ENCODE measurements at places on chromosomes 11 and 22. TPM values are rescaled to one million over a fixed set of nuclear protein-coding genes. Genes with fewer than 3 reads are reported as not detected.

- no peak for DNase-seq
Measured at GRCh38 chr11:10450462-10451425, 4.3 kb upstream of the AMPD3 start.

DNA sequence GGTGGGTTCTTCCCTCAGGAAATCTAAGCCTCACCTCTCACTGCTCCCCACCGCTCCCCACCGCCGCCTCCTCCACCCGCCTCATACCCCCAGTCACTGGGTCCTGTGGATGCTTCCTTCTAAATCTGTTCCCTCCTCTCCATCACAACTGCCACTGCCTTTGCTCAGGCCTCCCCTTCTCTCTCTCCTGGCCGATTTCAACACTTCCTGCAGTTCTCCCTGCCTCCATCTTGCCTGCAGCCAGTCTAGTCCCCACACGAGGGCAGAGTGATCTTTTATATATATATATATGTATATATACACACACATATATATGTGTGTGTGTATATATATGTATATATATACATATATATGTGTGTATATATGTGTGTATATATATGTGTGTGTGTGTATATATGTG, 27.8 kb downstream of the CREB3L1 start:
- no peak for DNase-seq

GRCh38 chr22:20434264-20434751, 3.3 kb downstream of the SCARF2 start:
- no peak for DNase-seq

The ARHGEF17 gene
- 136 TPM for total RNA-seq

GRCh38 chr11:1501421-1502167, 15.0 kb upstream of the MOB2 start:
- no peak for DNase-seq

GRCh38 chr11:120205596-120206161, 5.2 kb upstream of the OAF start:
- no peak for DNase-seq

GRCh38 chr11:115317277-115318185, 186.7 kb downstream of the CADM1 start:
- no peak for DNase-seq

The KRTAP5-3 gene
- total RNA-seq: not detected

Data from mesothelial cell of epicardium (in vitro differentiated cells).